Iris pigment epithelial cell (primary cell): ENCODE measurements at places on chromosomes 3 and 15.

DNA sequence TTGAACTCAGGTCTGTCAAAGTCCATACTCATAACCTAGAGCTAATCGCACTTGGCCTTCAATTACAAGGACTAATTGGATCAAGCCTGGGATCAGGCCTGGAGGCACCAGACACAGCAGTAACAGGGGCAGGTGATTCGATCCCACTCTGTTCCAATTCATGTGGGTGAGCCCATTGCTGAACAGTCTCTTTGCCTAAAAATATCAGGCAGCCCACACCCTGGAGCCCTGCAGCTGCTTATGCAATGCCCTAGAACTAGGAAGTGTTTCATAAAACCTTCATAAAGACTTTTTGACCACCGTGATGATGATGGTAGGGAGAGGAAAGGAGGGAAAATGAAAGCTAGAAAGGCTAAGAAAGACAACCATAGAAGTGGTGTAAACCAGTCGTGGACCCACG, 47.8 kb upstream of the NEO1 start:
- DNase-seq = no peak

DNA sequence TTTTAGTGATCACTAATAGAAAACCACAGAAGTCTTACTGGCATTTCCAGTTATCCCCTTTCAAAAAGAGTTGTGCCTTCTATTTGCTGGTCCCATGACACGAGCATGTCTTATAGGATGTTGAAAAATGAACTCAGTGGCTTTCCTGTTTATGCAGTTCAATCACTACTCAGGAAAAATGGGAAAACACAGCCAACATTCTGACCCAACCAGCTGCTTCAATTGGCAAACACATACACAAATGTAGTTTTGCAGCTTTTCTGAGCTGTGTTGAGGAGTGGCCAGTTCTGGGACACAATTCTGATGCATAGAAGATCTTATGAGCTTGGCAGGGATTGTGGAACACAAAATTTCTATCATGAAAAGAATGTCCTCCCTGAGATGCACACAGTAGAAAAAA, 40.3 kb downstream of the FSTL1 start:
- DNase-seq = no peak

- no peak for DNase-seq
These were observed 100.7 kb upstream of the LMCD1 start for GRCh38 chr3:8400911-8401310.

DNA sequence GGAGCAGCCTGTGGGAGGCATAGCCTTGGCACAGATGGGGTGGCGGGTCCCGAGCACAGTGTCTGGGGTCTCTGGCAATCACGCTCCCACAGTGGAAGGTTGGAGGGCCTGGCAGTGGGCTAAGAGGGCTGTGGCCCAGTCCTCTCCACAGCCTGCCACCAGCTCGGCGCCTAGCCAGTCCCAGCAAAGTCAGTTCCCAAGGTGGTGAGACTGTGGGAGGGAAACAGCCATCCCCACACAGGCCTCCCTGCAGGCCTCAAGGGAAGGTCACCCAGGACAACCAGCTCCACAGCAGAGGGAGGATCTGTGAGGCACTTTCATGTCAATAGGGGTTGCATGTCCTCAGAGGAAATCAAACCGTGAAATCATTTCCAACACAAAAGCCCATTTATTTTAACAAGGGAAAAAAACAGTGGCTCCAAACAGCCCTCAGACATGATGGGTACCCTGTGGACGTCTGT, 27.6 kb upstream of the LIMD1 start:
- DNase-seq = no peak

DNA sequence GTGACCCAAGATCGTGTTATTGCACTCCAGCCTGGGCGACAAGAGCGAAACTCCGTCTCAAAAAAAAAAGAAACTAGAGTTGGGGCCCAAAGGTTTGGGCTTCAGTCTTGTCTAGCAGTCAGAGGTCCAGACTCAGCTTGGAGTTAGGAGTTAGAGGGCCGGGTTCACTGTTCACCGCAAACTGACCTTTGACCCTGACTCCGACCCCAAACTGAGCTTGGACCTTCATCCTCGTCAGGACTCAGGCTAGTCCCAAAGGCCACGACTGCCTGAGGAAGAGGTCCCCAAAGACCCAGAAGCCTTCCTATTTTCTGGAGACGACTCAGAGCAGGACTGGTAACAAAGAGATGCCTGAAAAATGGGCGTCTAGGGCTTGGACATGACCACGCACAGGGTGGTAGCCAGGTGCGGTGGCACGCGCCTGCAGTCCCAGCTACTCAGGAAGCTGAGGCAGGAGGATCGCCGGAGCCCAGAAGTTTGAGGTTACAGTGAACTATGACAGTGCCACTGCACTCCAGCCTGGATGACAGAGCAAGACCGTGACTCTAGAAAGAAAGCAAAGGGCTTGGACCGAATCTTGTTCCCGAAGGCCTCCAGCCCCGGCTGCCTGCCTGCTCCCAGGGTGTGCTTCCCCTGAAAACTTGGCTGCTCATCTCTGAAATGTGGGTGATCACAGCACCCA, 22.8 kb upstream of the RPL29 start:
- DNase-seq = no peak

- DNase-seq = no peak
These were observed 180.2 kb downstream of the TNIK start for GRCh38 chr3:171279972-171280371.
